T-cell (primary cell): ENCODE measurements at places on chromosomes 11 and 22. TPM values are rescaled to one million over a fixed set of nuclear protein-coding genes. Genes with fewer than 3 reads are reported as not detected.

- H3K4me1 ChIP-seq, result no peaks in the 10 kb centered on the region
- no peak overlapping the region for H3K4me3 ChIP-seq
- H3K27me3 ChIP-seq, result no peaks in the 10 kb centered on the region
- H3K27ac ChIP-seq, result no peak overlapping the region
- peaks cover 18% of the 10 kb centered on the region for H3K36me3 ChIP-seq
Observed at GRCh38 chr11:59801160-59801706, 9.3 kb downstream of the MRPL16 start.

- peak overlapping the region; percentile 97 for H3K4me3 ChIP-seq
- H3K36me3 ChIP-seq, result peaks cover 19% of the 10 kb centered on the region
- peak overlapping the region; percentile 99 for H3K27ac ChIP-seq
- peaks cover 64% of the 10 kb centered on the region for H3K4me1 ChIP-seq
- DNase-seq, result no peak
Observed at GRCh38 chr11:208917-209260, 1.4 kb downstream of the RIC8A start.

GRCh38 chr11:2990617-2991451 lies 1.3 kb downstream of the NAP1L4 start:
- peaks cover 32% of the 10 kb centered on the region for H3K4me1 ChIP-seq
- H3K36me3 ChIP-seq, result no peaks in the 10 kb centered on the region
- H3K27me3 ChIP-seq, result no peaks in the 10 kb centered on the region
- peak overlapping the region; percentile 70 for H3K4me3 ChIP-seq
- H3K27ac ChIP-seq, result peak overlapping the region; percentile 53
- DNase-seq, result no peak

GRCh38 chr11:80165744-80166143 lies 724.9 kb upstream of the TENM4 start:
- no peak for DNase-seq
- H3K4me1 ChIP-seq, result no peaks in the 10 kb centered on the region
- no peak overlapping the region for H3K4me3 ChIP-seq
- H3K36me3 ChIP-seq, result no peaks in the 10 kb centered on the region
- H3K27ac ChIP-seq, result no peak overlapping the region

DNA sequence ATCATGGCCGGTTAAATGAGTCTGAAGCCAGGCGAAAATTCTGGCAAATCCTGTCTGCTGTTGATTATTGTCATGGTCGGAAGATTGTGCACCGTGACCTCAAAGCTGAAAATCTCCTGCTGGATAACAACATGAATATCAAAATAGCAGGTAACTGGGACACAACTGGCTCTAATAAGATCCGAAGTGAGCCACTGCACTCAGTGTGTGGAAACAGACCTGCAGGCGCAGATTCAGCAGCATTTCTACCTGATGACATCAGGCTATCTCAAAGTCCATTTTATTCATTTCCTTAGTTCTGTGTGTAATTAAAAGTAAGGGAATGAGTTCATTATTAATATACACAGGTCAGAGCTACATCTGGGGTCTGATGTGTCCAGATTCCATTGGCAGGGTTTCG lies 78.2 kb downstream of the PPP2R1B start:
- no peaks in the 10 kb centered on the region for H3K4me1 ChIP-seq
- no peak overlapping the region for H3K4me3 ChIP-seq
- H3K27me3 ChIP-seq, result no peaks in the 10 kb centered on the region
- no peak overlapping the region for H3K27ac ChIP-seq

JAML gene
- 60.8 TPM for total RNA-seq
